ENCODE measurements at places on chromosomes 4 and X. TPM values are rescaled to one million over a fixed set of nuclear protein-coding genes. Genes with fewer than 3 reads are reported as not detected.

Gene TMEM31
- total RNA-seq: not detected

Gene SLC25A5
- total RNA-seq: 227 TPM

Gene EVC2
- 12.0 TPM for total RNA-seq

Gene MAGEA1
- total RNA-seq: not detected

Gene EMCN
- total RNA-seq: 68.9 TPM

Gene FGFBP2
- total RNA-seq: 0.47 TPM

Gene F8A2
- total RNA-seq: not detected

Gene ADH1A
- 0.35 TPM for total RNA-seq

Gene CNKSR2
- 3.2 TPM for total RNA-seq

Gene UGDH
- 49.2 TPM for total RNA-seq

Gene NPY2R
- total RNA-seq: 0.23 TPM

Gene SAGE1
- total RNA-seq: not detected

Gene GRIA3
- total RNA-seq: 4.4 TPM

Gene SRPK3
- 15.1 TPM for total RNA-seq

Gene ANKRD50
- 47.9 TPM for total RNA-seq

Gene PTCHD1
- 0.76 TPM for total RNA-seq

Gene PCDH11X
- total RNA-seq: 0.29 TPM

Gene HSFX2
- total RNA-seq: 1.2 TPM

Gene UBE2D3
- total RNA-seq: 382 TPM

Gene F11
- 2.5 TPM for total RNA-seq

Gene EMD
- total RNA-seq: 61.3 TPM

Gene PDCL2
- not detected for total RNA-seq

Gene MAGEA6
- not detected for total RNA-seq

Gene RHOXF2B
- not detected for total RNA-seq

Gene ZNF732
- 1.9 TPM for total RNA-seq

Gene NXF3
- not detected for total RNA-seq

Gene ASB11
- total RNA-seq: 5.3 TPM

Gene C4orf50
- total RNA-seq: 0.06 TPM

Gene ADAM29
- total RNA-seq: not detected

Gene COL4A5
- 134 TPM for total RNA-seq

Gene MAGEA8
- total RNA-seq: not detected

Gene PASD1
- not detected for total RNA-seq

Gene DGKK
- total RNA-seq: 3.2 TPM

Gene TMPRSS11E
- 0.18 TPM for total RNA-seq

Gene SPRY1
- total RNA-seq: 99.9 TPM

Gene ATP7A
- total RNA-seq: 18.9 TPM

Gene TLR6
- 1.5 TPM for total RNA-seq

Gene GPR50
- not detected for total RNA-seq

All from metanephros (tissue), 2 donors.